ENCODE measurements at places on chromosomes 13 and 19.
A peak's percentile ranks its signal among the peaks of the same experiment; 100 is the strongest.

DNA sequence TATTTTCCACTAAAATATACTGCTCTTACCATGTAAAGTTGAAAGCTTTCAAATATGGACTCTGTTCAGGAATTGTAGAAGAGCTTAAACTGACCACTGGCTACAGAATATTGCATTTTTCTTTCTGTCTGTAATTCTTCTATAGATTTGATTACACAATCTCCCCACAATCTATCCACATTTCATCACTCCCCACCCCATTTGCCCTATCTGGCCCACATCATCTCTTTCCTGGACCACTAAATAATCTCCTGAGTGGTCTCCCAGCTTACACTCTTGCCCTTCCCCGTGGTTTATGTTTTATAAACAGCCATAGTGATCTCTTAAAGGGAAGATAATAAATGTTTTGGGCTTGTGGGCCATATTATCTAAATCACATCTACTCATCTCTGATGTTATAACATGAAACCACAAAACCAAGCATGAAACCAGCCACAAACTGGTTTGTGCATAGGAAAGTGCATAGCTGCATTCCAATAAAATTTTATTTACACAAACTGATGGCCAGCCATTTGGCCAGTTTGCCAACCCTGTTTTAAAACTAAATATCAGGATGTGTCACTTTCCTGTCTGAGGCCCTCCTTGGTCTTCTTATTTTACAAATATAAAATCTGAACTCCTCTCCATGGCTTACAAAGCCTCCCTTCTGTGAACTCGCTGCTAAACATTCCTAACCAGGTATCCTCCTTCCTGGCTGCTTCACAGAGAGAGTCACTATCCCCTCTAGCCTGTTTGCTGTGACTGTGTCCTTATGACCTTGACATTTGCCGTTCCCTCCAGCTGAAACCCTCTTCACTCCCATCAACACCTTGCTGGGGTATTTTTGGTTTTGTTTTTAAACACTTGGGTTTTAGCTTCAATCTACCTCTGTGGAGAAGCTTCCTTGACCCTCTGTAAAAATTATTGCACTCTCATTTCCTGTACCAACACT, 500.9 kb downstream of the GPC6 start:
- H3K27me3 ChIP-seq: no peaks in the 10 kb centered on the region
- peaks cover 6% of the 10 kb centered on the region for H3K36me3 ChIP-seq
- H3K4me3 ChIP-seq: no peak overlapping the region
- H3K4me1 ChIP-seq: peaks cover 80% of the 10 kb centered on the region
- DNase-seq: no peak

GRCh38 chr13:92433386-92433785, 793.2 kb upstream of the GPC6 start:
- H3K27ac ChIP-seq: no peak overlapping the region
- no peaks in the 10 kb centered on the region for H3K4me1 ChIP-seq
- DNase-seq: no peak
- no peak overlapping the region for H3K4me3 ChIP-seq

- DNase-seq: no peak
- no peaks in the 10 kb centered on the region for H3K27me3 ChIP-seq
- peak overlapping the region; percentile 80 for H3K4me3 ChIP-seq
- peaks cover 24% of the 10 kb centered on the region for H3K4me1 ChIP-seq
- peaks cover 4% of the 10 kb centered on the region for H3K36me3 ChIP-seq
These were observed 937 bp upstream of the SPRY2 start for GRCh38 chr13:80341756-80342370.

DNA sequence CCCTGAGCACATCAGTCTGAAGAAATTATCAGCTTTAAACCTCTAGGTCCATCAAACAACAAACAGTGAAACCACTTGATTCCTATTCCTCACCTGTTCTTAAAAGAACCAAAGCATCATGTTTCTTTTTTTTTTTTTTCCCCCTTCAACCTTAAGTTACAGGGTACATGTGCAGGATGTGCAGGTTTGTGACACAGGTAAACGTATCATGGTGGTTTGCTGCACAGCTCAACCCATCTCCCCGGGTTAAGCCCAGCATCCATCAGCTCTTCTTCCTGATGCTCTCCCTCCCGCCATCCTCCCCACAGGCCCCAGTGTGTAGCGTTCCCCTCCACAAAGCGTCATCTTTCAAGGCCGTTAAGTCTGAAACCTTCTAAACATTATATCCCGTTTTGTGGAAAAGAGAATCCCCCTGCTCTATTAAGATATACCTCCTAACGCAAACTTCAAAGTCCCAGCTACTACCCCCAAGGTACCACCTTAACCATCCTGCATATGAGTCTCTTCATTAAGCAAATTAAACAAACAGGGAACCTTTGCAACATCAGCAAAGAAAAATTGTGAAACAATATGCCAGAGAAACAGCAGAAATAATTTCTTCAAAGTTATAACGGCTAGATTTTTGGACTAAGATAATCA, 10.8 kb downstream of the USP12 start:
- H3K4me3 ChIP-seq: no peak overlapping the region
- no peaks in the 10 kb centered on the region for H3K27me3 ChIP-seq
- no peak overlapping the region for H3K27ac ChIP-seq
- peaks cover 38% of the 10 kb centered on the region for H3K4me1 ChIP-seq
- no peak for DNase-seq
- peaks cover 9% of the 10 kb centered on the region for H3K36me3 ChIP-seq

DNA sequence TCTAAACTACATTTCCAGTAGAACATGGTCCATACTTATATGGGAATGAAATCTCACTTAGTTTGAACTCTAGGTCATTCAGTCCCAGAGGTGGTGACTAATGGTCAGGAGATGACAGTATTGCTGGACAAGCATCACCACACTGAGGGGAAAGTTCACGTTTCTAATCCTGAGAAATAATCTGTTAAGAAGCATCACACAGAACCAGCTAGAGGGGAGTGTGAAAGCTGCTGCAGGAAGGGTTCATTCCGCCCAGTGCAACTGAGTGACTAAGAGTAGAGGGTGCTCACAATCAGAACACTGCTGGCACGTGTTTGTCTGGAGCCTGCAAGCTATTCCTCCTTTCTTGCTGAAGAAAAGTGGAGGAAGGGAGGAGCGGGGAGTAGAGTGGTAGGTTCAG, 2.7 kb downstream of the COL4A1 start:
- H3K27ac ChIP-seq: peak overlapping the region; percentile 94
- no peak for DNase-seq
- no peaks in the 10 kb centered on the region for H3K27me3 ChIP-seq
- peaks cover 57% of the 10 kb centered on the region for H3K4me1 ChIP-seq
- peak overlapping the region; percentile 92 for H3K4me3 ChIP-seq
- peaks cover 61% of the 10 kb centered on the region for H3K36me3 ChIP-seq

DNA sequence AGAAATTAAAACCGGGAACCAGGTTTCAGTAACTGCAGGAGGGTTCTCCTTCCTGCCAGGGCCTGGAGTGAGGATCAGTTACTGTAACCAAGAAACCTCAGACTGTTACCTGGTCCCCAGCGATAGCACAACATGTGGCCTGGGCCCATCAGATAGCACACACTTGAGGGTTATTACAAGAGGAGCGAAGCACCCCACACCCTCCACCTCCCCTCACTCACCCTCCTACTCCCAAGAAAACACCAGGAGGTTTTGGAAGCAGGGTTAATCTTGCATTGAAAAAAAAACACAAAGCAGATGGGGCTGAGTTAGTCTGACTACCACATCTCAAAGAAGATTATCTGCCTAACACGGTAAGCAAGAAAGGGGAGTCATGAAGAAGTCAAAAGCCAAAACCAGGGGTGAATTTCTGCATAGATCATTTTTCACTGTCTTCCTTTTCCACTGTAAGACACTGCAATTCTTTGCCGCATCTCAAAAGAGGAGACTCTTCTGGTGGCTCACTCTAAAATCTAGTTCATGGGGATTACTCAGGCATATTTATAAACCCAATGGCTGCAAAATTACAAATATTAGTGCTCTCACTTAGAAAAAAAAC, 75.9 kb upstream of the DOCK9 start:
- no peak overlapping the region for H3K4me3 ChIP-seq
- H3K36me3 ChIP-seq: no peaks in the 10 kb centered on the region
- H3K27me3 ChIP-seq: no peaks in the 10 kb centered on the region
- DNase-seq: no peak
- no peak overlapping the region for H3K27ac ChIP-seq

- no peak overlapping the region for H3K27ac ChIP-seq
- no peaks in the 10 kb centered on the region for H3K27me3 ChIP-seq
- no peaks in the 10 kb centered on the region for H3K4me1 ChIP-seq
- peak; percentile 76 for DNase-seq
- H3K4me3 ChIP-seq: no peak overlapping the region
- no peaks in the 10 kb centered on the region for H3K36me3 ChIP-seq
These were observed 54.8 kb upstream of the ZNF536 start for GRCh38 chr19:30317403-30317802.

GRCh38 chr19:39807846-39808364, 26.1 kb downstream of the DYRK1B start:
- H3K4me1 ChIP-seq: no peaks in the 10 kb centered on the region
- no peak for DNase-seq
- peaks cover 2% of the 10 kb centered on the region for H3K36me3 ChIP-seq
- peaks cover 5% of the 10 kb centered on the region for H3K27me3 ChIP-seq
- H3K27ac ChIP-seq: no peak overlapping the region
- no peak overlapping the region for H3K4me3 ChIP-seq

DNA sequence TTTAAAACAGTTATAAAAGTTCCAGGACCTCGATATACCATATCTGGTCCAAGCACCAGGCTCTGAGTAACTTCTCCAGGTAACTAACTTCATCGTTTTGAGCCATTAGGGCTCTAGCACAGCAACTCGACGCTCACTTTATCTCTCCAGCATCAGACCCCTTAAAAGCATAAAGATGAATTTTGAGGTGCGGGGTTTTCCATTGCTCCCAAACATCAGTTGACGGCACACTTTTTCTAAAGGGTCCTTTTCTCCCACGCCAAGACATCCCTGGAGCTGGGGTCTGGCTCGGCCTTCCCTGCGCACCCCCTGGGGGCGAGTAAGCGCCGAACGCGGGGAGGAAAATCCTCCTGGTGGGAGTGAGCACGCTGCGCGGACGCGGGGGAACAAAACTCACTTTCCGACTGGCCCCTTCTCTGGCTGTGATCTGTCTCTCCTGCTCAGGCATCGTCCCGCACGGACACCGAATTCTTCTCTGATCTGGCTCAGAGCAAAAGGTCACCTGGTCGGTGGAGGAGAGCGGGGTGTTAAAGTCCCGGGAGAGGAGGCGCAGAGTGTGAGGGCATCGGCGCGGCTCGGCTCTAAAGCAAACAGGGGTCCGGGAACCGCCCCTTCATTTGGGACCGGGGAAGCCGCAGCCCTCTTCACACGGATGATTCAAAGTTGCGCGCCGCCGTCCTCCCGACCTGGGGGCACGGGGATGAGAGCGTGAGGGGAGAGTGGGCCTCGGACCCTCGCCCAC, at the start of gene ATP7B:
Gene ATP7B (minus strand): TSS at position 561 of the 742 bp plus-strand sequence. CDS start 113 bp downstream, at position 448.
- DNase-seq: no peak
- H3K4me3 ChIP-seq: peak within 1 kb of the TSS; percentile 98
- H3K36me3 ChIP-seq: peaks cover 7% of the 10 kb centered on the region
- peak within 1 kb of the TSS; percentile 98 for H3K27ac ChIP-seq

DNA sequence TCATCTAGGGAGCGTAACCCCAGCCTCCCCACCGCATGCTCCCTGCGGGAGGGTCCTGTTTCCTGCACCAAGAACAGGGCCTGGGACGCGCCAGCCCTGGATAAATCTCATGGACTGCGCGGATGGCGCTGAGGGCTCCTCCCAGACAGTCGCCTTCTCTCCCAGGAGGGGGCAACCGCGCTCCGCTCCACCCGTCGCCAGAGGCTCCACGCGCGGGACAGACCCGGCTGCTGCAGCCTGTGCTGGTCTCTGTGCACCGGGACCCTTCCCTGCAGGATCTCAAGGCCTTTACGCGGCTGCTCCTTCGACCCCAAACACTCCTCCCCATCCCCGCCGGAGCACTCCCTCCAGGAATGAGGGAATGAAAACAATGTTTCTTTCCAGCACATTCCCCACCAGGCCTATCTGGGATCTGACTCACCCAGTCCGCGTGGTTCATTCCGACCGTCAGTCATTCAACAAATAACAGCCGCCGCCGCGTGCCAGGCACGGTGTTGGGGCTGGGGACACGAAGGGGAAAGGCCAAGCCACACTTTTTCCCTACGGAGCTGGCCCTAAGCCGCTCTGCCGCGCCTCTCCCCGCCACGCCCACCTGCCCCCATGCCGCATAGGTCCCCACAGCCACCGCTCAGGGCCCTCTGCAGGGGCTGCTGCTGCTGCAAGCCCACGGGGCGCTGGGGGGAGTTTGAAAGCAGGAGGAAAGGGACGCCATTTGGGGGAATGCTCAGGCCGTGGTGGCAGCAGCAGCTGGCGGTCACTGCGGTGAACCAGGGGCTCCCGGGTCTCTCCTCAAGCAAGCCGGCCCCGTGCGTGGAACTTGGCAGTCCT, 6.0 kb downstream of the PNMA8B start:
- peaks cover 27% of the 10 kb centered on the region for H3K4me1 ChIP-seq
- H3K27ac ChIP-seq: no peak overlapping the region
- H3K36me3 ChIP-seq: peaks cover 2% of the 10 kb centered on the region
- H3K4me3 ChIP-seq: no peak overlapping the region

- H3K36me3 ChIP-seq: no peaks in the 10 kb centered on the region
- no peak overlapping the region for H3K27ac ChIP-seq
- DNase-seq: no peak
- peak overlapping the region; percentile 64 for H3K4me3 ChIP-seq
- H3K4me1 ChIP-seq: peaks cover 5% of the 10 kb centered on the region
These were observed 1.5 kb upstream of the NRTN start for GRCh38 chr19:5803441-5803751.

DNA sequence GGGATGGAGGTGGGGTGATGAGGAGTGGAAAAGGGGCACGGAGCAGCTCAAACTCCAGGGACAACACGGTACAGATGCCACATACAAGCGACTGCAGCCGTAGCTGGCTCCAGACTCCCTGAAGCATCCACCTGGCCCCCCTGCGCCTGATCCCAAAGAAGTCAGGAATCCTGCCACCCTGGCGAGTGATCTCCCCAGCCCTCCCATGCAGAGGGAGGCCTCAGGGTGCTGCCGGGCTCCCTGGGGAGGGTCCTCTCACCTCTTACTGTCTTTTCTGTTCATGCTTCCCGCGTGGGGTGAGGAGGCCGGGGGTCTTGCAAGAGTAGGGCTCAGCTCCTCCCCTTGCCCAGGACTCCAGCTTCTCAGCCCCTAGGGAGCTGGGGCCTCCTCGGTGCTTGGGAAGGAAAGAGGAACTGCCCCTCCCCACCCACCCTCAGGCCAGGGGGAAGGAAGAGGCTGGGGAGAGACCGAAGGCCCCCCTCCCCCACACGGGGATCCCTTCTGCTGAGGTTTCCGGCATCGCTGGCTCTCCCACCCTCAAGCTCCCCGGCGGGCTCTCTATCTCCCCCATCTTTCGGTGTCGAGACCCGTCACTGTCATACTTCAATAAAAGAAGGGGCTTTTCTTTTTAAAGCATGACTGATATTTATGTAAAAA, at the start of gene RASGRP4:
Gene RASGRP4 (minus strand): TSS at position 410 of the 657 bp plus-strand sequence. CDS start 128 bp downstream, at position 282.
- peaks cover 21% of the 10 kb centered on the region for H3K27me3 ChIP-seq
- H3K36me3 ChIP-seq: no peaks in the 10 kb centered on the region
- no peak for DNase-seq
- H3K4me3 ChIP-seq: no peak within 1 kb of the TSS
- H3K4me1 ChIP-seq: peaks cover 1% of the 10 kb centered on the region
- no peak within 1 kb of the TSS for H3K27ac ChIP-seq

DNA sequence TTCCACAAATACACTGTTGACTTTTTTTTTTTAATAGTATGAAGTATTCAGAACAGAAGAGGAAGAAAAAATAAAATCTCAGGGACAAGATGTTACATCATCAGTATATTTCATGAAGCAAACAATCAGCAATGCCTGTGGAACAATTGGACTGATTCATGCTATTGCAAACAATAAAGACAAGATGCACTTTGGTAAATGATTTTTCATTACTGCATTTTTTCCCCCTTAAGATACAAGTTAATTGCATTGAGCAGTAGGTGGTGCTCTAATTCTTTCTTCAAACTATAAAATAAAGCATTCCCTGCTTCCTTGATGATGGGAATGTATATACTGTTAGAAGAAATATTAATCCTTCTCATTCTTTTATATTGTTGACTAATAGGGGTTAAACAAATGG, 17.1 kb downstream of the UCHL3 start:
- DNase-seq: no peak
- no peak overlapping the region for H3K27ac ChIP-seq
- peaks cover 5% of the 10 kb centered on the region for H3K4me1 ChIP-seq
- H3K4me3 ChIP-seq: no peak overlapping the region
- H3K36me3 ChIP-seq: peaks cover 6% of the 10 kb centered on the region

Measured in osteocyte (in vitro differentiated cells).